ENCODE measurements at places on chromosomes 6 and 20.

- DNase-seq, result no peak
Measured at GRCh38 chr6:28719275-28719940, 193.7 kb downstream of the GPX5 start.

DNA sequence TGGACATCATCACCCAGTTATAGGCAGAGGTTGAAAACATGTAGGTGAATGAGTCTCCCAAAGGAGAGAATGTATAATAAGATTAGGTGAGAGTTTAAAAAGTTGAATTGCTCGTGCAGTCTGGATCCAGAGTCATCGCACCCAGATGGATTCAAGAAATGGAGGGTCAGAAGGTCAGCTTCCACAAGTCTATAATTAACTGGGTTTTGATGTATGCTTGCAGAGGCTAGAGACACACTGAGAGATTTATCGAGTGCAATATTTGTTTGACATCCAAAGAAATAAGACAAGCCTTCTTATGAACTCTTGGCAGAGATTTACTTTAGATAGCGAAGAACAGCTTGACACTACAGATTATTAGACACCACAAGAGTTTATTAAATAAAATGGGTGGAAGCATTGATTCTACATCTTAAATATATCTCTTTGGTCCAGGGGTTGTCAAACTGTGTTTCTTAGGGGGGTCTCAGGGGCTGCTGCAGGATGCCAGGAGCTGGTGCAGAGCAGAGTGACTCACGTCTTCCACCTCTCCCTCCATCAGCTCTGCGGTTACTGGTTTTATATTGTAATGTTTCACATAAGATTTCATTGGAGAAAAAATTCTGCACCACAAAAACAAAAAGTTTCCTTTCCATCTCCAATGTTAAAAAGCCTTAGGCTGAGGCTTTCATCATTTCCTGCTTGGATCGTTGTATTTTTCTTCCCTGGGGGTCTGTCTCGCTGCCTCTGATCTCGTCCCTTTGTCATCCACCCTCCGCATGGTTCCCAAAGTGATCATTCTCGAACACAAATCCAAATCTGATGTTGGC is 176.2 kb upstream of the AHI1 start:
- no peak for DNase-seq

DNA sequence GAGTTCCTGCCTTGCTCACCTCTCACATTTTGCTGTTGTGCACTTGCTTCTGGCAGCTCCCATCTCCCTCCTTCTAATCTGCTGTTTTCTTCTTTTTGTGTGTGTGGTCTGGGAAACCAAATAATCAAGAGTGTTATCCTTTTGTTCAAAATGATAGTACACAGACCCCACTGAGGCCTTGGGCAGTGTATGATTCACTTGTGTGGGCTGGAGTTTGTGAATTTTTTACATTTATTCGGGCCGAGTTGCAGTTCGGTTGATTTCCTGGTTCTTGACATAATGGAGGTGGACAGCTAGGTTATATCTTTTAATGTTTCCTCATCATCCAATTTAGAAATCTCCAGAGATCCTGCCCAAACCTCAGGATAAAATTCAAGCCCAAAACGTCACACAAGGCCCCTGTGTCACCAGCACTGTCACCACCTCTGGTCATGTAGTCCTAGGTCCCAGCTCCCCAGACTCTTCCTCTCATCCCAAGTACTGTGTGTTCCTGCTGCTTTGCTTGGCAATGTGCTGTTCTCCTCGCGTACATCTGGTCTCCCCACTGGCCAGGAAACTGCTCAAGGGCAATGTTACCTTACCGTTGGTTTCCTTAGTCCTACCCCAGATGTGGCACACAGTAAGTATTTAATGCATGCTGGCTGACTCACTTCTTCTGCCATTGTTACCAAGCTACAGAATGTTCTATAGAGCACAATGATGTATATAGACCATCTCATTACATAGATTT is 55.7 kb upstream of the PHACTR2 start:
- DNase-seq, result no peak

DNA sequence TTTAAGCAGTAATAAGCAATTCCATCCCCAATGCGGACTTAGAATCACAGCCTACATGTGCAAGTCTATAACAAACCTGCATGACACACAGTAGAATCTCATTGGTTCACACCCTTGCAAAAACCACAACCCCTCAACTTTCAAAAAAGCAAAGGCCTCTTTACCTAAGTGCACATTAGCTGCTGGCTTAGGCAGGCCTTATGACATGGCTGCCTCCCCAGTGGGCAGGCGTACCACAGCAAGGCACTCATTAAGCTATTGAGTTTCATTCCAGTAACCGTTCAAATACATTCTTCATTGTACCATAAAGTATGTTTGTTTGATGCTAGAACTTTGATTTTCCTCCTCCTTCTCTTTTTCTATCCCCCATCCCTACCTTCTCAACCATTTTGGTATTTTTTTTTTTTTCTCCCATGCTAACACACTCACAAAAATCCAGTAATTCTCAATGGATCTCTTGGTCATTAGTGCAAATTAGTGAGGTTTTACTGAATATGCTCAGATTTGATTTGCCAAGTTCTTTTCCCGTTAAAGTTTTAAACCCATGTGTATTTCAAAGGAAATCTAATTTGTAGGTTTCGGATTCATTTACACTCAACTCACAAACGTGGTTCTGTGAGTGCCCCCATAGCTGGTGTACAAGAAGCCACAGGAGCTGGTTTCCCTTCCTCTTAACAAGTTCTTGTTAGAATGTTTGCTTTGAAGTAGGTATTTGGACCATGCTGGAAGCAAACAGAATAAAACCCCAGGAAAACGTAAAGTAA is 460.4 kb upstream of the RUNX2 start:
- no peak for DNase-seq

DNA sequence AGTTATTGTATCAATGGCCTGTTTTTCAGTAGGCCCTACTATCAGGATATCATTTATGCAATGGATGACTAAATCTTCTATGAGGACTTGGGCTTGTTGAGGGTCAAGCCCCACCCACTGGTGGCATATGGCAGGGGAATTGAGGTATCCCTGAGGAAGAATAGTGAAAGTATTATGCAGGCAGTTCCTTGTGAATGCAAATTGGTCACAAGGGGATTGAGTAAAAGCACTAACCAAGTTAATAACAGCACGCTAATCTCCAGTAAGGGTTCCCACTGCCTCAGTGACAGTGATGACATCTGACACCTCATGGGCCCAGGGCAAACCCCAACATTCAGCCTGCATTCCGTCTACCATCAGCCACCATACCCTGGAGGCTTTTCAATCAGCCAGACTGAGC is 14.9 kb downstream of the BPIFA1 start:
- DNase-seq, result no peak

GRCh38 chr20:24633026-24633425 is 163.6 kb downstream of the SYNDIG1 start:
- DNase-seq, result no peak

GRCh38 chr20:63698739-63699465 is 2.5 kb downstream of the TNFRSF6B start:
- DNase-seq, result no peak

DNA sequence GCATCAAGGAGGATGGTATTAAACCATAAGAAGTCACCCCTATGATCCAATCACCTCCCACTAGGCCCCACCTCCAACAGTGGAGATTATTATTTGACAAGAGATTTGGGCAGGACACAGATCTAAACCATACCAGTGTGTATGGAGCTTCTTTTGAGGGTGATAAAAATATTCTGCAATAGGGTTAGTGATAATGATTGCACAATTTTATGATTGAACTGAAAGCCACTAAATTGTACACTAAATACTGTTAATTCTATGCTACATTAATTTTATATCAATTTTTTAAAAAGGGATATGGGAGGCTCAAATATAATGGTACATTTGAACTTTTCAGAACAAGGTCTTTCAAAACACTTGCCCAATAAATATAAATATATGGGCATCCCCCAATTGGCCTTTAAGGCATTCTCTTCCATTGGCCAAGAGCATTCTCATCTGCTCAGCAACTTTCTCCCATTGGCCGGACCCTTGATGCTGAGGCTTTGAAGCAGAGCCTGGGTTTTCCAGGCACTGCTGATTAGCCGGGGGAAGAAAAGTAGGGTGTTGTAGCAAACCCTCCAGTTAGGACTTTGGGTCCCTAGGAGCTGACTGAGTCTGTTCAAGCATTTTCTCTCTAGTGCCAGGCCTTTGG is 209.9 kb downstream of the LRFN2 start:
- no peak for DNase-seq

- no peak for DNase-seq
Measured at GRCh38 chr6:56620229-56620868, 22.3 kb downstream of the DST start.

GRCh38 chr6:84643778-84644177 is 120.6 kb downstream of the TBX18 start:
- no peak for DNase-seq

- no peak for DNase-seq
Measured at GRCh38 chr6:11221623-11222384, 10.7 kb downstream of the NEDD9 start.

DNA sequence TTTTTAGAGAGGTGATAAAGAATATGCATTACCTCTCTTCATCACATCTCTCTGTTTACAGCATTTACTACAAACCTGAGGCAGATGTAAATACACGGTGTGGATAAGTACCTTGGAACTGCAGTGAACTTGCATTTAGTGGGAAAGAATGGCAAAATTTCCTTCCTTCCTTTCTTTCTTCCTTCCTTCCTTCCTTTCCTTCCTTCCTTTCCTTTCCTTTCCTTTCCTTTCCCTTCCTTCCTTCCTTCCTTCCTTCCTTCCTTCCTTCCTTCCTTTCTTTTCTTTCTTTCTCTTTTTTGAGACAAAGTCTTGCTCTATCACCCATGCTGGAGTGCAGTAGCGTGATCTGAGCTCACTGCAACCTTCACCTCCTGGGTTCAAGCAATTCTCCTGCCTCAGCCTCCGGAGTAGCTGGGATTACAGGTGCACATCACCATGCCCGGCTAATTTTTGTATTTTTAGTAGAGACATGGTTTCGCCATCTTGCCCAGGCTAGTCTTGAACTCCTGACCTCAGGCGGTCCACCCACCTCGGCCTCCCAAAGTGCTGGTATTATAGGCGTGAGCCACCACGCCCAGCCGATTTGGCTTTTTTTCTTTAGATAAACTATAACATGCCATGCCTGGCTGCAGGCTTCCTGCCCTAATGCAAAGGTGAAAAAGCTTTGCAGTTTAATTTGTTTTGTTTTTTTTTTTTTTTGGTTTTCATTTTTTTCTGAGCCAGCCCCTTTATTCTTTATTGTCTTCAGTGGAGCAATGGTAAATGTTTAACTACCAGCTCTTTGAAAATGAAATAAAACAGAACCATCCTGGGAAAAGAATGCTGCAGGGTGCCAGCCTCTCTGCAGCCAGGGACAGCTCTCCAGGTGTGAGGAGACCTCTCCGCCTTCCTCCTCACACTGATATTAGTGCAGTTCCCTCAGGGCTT is 64.2 kb upstream of the NEDD9 start:
- DNase-seq, result no peak

DNA sequence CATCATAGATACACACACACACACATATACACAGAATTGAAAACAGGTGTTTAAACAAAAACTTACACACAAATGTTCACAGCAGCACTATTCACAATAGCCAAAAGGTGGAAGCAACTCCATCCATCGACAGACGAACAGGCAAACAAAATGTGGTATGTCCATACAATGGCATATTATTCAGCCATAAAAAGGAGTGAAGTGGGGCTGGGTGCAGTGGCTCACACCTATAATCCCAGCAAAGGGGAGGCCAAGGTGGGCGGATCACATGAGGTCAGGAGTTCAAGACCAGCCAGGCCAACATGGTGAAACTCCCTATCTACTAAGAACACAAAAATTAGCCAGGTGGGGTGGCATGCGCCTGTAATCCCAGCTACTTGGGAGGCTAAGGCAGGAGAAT is 80.3 kb downstream of the CHD6 start:
- DNase-seq, result no peak

GRCh38 chr6:20540683-20541082 is 6.4 kb downstream of the CDKAL1 start:
- DNase-seq, result no peak

DNA sequence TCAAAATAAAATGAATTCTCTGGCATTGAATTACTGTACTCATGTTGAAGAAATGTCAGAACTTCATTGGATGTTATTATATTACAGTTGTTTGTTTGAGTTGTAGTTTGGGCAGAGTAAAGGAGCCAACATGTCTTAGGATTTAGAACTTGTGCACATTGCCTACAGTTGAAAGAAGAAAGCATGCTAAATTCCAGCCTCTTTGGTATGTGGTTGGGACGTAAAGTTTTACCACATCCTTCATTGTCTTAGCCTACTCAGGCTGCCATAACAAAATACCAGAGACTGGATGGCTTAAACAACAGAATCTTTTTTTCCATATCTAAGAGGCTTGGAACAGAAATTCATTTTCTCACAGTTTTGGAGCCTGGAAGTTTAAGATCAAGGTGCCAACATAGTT is 42.4 kb downstream of the HFE start:
- peak; percentile 22 for DNase-seq

GRCh38 chr20:59364611-59365010 is 64.2 kb downstream of the EDN3 start:
- no peak for DNase-seq

DNA sequence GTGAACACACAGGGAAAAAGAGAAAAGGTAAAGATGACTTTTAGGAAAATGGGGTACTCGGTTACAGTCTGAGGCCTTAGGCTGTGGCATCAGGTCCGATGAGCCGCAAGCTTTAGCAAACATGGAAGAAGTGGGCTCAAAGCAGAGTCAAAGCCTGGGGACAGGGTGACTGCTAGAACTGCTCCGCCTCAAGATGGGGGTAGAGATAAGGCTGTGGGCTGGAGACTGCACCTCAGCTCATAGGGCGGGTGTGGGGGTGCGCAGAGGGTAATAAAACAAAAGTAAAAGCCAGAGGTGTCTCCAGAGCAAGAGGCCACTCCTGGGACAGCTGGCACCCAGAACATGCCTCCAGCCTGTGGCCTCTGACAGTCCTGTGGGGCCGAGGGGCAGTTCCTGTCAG is 21.3 kb upstream of the SYNDIG1 start:
- no peak for DNase-seq

- DNase-seq, result no peak
Measured at GRCh38 chr6:166057431-166057830, 110.2 kb downstream of the TBXT start.

DNA sequence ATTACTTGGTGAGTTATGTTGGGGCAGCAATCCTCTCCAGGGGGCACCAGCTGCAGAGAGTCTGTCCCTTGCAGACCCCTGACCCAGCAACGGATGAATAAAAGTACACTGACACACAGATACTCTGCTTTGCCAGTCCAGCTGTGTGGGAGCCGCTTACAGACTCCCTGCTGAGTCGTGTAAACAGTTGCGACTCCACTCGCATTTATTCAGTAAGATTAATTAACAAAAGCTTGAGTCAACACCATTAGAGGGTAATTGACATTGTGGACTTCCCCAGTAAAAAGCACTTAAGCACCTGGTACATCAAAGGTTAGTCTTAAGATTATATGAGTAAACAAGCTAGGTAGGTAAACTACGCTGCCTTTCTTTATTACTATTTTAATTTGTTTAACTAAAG is 92.0 kb upstream of the TMEM181 start:
- no peak for DNase-seq

- DNase-seq, result no peak
Measured at GRCh38 chr6:75481394-75481793, 12.2 kb downstream of the FILIP1 start.

Measured in central memory CD4-positive, alpha-beta T cell (primary cell).